Hematopoietic multipotent progenitor cell treated with erythropoietin and hydrocortisone succinate and interleukin-3 and kit ligand, for 15 days (in vitro differentiated cells): ENCODE measurements at places on chromosomes 16 and 17.

DNA sequence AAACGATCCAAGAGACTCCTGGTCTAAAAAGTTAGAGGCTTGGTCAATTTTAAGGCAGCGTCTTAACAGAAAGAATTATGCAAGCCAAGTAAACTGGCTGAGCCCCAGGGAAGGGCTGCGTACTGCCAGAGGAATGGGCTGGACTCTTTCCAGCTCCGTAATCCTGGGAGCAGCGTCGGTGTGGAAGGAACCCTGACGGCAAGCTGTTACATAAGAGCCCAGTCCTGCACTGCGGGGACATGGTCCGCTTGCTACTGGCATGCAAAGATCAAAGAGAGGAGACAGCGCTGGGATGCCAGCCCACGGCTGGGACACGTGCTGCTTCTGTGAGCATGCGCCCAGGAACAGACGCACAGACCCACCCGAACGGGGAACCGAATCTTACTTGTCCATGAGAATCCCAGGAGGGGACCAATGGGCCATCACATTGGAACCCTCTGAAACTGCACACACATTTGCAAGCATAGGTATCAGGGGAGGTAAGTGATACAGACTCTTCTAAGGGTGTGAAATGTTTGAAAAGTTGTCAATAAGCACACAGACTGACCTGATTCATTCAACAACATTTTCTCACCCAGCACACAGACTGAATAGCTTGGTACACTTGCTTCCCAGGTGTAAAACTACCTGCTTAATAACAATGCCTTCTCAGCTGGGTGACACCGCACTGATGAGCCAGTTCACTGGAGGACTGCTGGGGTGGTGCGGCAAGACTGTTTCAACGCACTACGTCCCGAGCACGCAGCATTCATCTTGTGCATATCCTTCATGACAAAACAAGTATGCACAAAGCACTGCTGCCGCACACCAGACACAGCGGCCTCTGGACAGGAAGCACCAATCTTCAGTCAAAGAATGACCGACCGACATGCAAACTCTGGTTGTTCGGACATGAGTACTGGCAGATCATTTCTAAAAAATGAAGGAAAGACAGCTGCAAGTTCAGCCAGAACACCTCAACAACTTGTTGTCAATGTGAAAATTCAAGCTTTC, 94.9 kb downstream of the ANKRD11 start:
- no peak for DNase-seq

GRCh38 chr16:57920215-57920879, 50.6 kb downstream of the CNGB1 start:
- DNase-seq: no peak

GRCh38 chr16:13113741-13114140, 212.3 kb downstream of the SHISA9 start:
- no peak for DNase-seq

- no peak for DNase-seq
These were observed 1.8 kb downstream of the C16orf96 start for GRCh38 chr16:4557973-4558372.

DNA sequence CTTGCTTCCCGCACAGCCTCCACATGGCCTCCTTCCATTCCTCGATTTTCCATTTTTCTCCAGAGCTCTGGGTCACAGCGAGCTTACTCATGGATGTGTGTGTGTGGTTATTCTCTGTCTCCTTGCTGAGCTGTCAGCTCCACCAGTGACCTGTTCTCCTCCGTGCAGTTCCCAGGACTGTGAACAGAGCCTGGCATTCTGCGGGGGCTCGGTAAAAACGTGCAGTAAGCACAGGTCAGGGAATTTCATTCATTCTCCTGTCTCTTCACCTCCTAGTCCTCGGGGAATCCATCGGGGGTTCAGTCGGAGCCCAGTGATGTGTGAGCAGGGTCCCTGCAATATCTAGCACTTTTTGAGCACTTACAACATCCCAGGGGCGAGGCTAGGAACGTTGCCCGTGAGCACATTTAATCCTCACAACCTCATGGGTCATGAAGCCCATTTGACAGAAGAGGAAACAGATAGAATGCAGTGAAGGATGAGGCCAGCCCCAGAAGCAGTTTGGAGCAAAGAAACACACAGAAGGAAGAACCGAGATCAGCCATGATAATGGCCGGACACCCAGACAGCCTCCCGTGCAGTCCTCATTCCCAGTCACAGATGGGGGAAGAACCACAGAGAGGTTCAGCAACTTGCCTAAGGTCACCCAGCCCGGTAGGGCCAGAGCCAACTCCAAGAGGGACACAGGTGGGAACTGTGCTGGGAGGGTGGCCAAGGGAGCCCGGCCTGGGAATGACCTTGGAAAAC, 183.2 kb upstream of the GSE1 start:
- no peak for DNase-seq

DNA sequence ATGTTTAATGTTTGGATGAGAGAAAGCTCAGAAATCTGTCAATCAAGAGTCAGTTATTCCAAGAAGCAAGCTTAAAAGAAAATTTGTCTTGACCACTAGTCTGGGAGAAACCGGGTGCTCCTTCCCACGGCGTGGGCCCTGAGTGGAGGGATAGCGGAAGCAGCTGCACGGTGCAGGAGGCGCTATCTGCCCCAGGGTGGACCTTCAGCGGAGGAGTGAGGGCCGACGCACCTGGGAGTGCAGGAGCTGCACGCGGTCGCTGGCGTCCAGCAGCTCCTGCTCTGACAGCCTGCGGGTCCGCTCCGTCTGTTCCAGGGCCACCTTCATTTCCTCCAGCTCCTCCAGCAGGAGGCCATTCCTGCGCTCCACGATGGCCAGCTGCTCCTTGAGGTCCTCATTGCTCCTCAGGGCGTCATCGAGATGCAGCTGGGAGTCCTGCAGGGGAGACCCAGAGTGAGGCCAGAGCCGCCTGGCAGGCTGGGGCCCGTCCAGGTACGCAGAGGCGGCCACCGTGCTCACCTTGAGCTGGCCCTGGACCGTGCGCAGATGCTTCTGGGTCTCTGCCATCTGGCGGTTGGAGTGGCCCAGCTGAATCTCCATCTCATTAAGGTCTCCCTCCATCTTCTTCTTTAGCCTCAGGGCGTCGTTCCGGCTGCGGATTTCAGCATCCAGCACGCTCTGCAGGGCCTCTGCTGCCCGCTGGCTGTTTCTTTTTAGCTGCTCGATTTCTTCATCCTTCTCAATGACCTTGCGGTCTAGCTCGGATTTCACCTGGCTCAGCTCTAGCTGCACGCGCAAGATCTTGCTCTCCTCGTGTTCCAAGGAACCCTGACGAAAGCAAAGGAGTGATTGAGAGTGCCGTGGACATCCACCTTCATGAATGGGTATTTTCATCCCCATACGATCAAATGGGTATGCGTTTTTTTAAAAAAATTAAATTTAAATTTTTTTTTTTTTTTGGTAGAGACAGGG, 63.5 kb downstream of the MYH13 start:
- DNase-seq: no peak

GRCh38 chr16:21060027-21060510, 90.6 kb downstream of the DNAH3 start:
- DNase-seq: no peak

DNA sequence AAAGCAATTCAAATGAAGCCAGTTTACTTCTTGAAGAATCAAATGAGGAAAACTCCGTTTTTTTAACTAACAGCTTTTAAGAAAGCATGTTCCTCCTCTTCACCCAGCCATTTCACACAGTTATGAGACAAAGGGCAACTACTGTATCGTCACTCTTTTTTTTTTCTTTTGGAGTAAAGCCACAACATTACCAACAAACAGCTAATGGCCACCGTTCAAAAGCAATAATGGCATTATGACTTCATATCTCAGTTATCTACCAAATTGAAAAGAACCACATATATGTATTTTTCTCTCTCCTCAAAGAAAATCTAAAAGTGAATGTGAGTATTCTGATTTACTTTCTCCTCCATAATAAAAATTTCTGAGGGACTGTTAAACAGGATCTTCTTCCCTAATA, 14.5 kb downstream of the GRB2 start:
- DNase-seq: no peak

DNA sequence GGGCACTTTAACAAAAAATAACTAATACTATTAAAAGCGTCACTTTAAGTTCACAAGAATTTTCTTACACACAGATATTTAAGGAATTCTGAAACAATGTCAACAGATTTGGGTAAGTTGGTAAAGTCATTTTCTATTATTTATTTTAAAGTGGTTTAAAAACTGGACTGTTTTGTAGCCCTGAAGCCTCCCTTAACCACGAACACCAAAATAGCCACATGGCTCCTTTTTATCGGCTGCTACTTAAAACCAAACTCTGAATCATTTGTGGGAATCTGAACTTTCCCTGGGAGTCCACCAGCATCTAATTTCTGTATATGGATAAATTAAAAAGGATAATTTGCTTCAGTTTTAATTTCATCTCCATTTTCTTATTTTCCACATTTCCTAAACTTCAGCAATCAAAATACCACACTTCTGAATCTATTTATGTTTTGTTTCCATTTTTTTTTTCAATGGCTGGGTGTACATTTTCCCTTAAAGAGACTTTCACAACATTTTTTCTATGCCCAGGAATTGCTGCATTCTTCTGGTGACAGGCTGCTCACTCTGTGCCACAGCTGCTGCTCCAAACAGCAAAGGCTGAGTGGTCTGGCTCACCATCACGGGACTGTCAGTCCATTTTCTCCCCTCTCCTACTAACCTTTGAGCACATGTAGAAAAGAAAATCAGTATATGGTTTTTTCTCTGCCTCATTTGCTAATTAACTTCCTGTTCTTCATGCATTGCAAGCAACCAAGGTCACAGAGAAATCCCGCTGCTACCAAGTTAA, 255.5 kb upstream of the KCNJ16 start:
- DNase-seq: no peak

DNA sequence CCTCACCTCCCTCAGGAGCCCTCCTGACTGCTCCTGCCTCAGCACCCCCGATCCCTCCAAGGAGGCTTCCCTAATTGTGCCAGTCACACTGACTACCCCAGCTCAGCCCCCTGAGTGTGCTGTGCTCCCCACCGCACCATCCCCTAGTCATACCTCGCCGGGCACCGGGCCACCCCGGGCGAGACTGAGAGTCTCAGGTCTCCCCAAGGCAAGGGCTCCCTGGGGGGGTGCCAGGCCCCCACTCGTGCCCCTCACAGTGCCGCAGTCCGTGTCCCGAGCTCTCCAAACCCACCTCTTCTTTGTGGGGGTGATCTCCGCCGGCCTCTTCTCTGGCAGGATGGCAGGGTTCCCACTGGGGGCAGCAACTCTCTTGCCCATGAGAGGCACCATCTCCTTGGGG, 3.2 kb downstream of the TRPV3 start:
- DNase-seq: no peak

DNA sequence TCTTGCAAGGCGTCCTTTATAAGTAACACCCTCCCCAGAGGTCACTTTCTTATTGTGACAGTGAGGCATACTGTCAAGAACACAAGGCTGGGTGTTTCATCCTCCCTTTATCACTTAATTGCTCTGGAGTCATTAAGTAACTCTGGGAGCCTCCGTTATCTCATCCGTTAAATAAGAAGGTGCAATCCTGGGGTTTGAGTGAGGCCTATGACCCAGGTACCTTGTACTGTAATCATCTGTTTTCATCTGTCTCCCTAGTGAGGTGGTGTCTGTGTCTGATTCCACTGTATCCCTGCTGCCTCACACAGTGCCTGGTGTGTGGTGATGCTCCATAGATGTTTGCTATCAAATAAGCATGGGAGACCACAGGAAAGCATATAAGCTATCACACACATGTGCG, 17.7 kb downstream of the TNS4 start:
- no peak for DNase-seq

GRCh38 chr16:78102122-78102660, 2.7 kb downstream of the WWOX start:
- no peak for DNase-seq

- peak; percentile 72 for DNase-seq
These were observed 24.2 kb upstream of the KRT17 start for GRCh38 chr17:41648411-41649195.

GRCh38 chr17:34670618-34671017, 91.2 kb downstream of the TMEM132E start:
- DNase-seq: no peak

DNA sequence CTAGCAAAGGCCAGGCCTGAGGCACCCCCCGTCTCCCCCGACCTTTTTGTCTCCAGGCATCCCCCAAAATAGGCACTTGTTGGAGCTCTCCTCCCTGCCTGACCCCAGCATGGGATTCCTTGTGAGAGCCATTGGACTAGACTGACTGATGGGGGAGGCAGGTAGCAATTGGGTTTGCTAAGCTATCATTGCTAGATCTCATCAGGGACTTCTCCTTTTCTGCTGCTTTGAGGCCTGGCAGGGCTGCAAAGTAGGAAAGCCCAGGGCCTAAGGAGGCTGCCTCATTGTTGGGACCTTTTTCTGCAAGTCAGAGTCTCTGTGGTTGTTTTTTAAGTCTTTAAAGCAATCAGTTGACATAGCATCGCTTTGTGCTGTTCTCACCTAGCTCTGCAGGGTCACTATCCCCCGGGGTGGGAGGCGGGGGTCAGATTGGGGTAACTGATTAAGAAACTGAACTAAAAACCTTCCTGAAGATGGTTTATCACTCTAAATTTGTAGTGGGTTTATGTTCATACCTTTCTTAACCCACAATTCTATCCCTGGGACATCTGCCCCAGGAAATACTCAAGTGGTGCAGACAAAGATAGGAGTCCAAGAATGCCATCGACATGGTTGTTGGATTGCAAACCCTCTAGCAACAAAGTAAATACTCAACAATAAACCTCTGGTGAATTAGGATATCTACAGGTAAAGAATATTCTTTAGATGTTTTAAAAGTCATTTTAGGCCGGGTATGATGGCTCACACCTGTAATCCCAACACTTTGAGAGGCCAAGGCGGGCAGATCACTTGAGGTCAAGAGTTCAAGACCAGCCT, 28.0 kb downstream of the LLGL2 start:
- no peak for DNase-seq

DNA sequence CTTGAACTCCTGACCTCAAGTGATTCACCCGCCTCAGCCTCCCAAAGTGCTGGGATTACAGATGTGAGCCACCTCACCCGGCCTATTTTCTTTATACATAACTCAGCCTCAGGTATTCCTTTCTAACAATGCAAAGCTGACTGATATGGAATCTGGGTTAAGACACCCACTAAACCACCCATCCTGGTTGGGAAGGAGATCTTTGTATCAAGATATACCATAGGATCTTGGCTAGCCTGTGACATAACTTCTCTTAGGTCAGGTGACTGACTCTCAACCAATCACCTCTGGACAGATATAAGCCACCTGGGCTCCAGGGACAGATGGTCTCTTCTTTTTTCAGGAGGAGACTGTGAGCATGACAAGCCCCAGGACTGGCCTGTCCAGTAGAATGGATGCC, 51.2 kb upstream of the NKD1 start:
- DNase-seq: no peak

- no peak for DNase-seq
These were observed 20.9 kb downstream of the ITGB3 start for GRCh38 chr17:47274319-47275069.

GRCh38 chr17:43368740-43369506, 29.9 kb upstream of the ARL4D start:
- DNase-seq: peak; percentile 78

DNA sequence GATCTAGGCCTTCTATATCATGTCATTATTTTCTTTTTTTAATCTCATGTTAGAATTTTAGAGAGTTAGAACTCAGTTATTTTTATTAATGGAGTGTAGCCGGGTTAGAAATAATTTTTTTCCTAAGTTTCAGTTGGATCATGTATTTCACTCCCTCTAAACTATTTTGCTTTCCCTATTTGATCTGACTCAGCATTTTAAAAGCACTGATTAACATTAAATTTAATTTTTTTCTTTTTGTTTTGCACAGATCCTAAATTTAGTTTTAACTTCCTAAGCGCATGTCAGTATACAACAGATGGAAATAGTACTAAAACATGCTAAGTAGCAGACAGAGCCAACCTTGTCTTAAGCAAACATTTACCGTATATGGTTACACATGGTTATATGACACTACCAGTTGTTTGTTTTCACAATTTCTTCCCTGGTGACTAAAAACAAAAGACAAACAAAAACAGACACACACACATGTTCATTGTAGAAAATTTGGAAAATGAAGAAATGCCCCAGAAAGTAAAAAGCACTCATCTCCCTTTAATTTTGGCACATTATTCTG, 33.6 kb upstream of the RAB11FIP4 start:
- DNase-seq: no peak
